ENCODE measurements at places on chromosomes 11 and 22.

- DNase-seq, result no peak
Measured at GRCh38 chr11:46680815-46681214, 19.6 kb downstream of the ARHGAP1 start.

DNA sequence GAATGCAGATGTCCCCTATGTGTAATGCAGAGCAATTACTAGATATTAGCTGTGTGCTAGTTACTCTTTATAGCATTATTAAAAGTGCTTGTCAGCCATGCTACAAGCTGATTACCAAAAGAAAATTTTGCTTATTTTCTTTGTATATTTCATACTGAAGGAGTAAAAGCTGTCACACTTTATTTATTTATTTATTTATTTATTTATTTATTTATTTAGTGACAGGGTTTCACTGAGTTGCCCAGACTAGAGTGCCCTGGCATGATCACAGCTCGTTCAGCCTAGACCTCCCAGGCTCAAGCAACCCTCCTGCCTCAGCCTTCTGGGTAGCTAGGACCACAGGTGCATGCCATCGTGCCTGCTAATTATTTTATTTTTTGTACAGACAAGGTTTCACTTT is 4.3 kb upstream of the MTNR1B start:
- no peak for DNase-seq

DNA sequence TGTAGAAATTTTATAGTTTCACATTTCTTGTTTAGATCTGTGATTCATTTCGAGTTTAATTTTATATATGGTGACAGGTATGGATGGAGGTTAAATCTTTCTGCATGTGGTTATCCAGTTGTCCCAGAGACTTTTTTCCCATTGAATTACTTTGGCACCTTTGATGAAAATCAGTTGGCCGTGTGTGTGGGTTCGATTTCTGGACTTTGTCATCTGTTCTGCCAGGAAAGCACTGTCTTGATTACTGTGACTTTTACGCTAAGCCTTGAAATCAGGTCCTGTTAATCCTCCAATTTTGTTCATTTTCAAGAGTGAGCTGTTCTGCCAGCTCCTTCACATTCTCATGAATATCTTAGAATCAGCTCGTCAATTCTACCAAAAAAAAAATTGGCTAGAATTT is 107.4 kb downstream of the KCNQ1 start:
- DNase-seq, result no peak

DNA sequence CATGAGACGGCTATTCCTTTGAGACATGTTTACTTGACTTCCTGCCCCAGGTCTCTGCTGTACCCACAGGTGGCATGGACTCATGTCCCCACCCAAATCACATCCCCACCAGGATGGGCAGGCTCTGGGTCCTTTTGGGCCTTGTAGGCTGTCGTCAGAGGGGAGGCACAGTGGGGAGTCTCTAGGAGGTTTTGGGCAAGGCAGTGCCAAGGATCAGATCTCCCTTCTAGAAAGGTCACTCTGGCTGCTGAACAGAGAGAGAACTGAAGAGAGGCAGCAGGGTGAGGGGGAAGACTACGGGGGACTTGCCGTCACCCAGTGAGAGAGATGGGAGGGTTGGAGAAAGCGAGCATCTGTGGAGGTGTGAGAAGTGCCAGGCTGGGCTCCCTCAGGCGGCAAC is 4.6 kb upstream of the KCNQ1OT1 start:
- no peak for DNase-seq

DNA sequence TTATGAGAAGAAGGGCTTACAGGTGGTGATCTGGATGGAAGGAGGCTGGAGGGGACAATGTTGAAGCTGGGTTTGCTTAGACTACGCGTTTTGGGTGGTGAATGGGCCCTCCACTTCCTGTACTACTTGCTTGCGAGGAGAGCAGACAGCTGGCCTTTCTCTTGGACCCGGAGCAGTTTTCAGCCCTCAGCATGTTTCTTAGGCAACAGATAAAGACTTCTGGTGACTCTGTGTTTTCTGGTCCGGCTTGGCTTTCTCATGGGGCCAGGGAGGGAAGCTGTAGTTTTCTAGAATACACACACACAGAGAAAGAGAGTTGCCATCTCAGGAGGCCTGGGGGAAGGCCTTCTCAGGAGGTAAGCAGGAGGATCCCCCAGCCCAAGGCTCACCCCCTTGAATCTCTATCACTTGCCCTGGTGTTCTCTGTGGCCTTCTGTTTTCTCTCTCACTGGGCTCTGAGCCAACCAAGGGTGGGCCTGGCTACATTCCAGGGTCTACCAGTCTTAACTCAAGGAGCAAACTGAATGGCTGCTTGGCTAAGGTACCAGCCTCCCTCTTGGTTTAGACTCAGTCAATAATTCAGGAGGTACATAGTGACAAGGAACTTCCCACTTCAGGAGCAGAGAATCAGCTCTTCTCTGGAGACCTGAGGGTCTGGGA is 2.4 kb downstream of the CCS start:
- DNase-seq, result no peak

DNA sequence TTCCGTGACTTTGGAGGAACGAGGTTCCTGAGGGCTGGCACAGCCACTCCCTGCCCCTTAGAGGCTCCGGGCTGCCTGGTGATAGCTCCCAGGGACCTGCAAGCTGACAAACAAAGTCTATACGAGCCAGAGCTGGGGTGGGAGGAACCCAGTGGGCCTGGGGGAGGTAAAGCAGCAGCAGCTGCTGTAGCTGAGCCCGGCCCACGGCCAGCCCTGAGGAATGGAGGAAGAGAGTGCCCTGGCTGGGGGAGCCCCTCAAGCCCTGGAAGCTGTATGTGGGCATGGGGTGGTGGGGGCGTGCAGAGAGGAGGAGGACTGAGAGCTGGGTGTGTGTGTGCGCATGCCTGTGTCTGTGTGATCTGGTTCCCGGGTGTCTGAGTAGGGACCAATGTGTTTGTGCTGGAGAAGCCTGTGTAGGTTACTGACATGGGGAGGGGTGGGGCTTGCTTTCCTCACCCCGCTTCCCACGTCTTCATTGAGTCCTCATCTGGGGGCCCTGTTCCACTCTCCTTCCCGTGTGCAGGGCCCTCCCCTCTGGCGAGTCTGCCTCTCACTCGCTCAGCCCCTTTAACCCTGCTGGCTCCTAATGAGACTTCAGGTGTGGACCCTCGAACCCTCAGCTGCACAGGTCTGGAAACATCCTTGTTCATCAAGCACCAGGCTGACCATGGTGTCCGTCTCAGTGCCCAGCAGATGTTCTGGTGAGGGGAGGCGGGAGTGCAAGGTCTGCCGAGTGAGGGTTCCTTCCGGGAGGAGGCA is 10.8 kb downstream of the ST3GAL4 start:
- DNase-seq, result no peak

Data from cerebellar nuclear complex (tissue), 1 donor.